ENCODE measurements at places on chromosomes 11 and 22.
A peak's percentile ranks its signal among the peaks of the same experiment; 100 is the strongest.

DNA sequence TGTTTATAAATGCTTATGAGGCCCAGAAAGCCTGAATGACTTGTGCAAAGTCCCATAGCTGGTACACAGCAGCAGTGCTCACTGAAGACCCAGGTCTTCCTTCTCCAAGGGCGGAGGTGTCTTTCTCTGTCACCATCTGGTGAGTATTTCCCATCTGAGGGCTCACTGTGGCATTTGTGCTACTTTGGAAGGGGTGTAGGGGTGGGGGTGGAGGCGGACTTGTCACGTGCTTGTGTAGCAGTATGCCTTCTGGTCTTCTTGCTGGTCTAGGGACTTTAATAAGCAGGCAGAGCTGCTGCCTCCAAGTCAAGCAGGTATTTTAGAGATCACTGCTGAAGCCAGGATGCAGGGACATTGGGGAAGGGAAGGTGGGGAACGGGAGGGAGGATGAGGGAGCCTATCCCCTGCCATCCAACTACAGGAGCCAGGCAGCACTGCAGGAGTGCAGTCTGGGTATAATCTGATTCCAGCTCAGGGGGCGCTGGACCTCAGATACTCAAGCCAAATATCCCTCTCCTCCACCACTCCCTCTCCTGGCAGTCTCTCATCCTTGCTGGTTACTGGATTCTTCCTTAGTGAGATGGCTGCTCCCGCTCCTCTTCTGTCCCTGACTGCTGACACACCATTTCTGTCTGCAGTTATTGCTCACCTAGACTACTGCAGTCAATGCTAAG, 3.4 kb downstream of the ABCC8 start:
- DNase-seq: peak; percentile 74

- no peak for DNase-seq
These were observed 9.1 kb downstream of the PIWIL4 start for GRCh38 chr11:94576306-94576705.

- no peak for DNase-seq
These were observed at the start of gene PYGM for GRCh38 chr11:64759722-64760719. PYGM (minus strand) TSS chr11:64759974; CDS start chr11:64759898, 76 bp downstream.

- DNase-seq: no peak
These were observed 8.5 kb upstream of the ACR start for GRCh38 chr22:50729391-50730012.

DNA sequence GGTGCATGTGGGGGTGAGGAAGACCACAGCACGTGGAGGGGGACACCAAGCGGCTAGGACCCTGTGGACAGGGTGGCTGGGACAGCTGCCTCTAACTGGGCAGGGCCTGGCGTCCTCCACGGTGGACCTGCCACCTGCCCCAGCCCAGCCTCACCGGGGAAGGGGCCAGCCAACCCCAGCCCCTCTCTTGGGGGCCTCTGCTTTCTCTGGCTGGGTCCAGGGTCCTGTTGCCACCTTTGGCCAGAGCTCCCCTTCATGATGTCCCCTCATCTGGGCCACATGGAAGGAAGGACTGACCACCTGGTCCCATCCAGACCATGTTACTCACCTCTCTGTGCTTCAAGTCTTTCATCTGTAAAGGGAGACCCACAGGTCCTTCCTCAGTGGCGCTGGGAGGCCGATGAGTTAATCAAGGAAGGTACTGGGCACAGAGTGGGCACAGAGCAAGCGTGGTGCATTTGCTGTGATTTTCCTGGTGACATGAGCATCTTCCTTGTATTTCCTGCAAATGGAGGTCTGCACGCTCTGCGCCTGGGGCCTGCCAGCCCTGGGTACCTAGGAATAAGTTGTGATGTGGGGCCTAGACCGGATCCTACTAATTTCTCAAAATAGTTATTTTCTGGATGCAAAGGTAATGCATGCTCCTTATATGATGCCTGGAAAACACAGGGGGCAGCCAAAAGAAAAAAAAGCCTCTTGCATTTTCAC, 538.4 kb downstream of the TBC1D22A start:
- DNase-seq: no peak

DNA sequence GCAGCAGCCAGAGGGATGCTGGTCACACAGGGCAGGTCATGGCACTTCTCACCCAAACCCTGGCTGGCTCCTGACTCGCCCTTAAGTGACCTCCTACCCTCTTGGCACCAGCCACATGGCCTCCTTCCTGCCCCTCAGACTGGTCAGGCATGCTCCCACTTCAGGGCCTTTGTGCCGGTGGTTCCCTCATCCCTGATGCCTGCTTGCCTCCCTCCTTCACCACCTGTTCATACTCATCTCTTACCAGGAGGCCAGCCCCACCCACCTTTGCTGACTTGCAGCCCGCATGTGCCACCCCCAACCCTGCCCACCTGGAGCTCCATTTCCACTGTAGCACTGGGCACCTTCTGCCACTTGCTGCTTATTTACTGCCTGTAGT, 20.1 kb downstream of the GNAZ start:
- no peak for DNase-seq

DNA sequence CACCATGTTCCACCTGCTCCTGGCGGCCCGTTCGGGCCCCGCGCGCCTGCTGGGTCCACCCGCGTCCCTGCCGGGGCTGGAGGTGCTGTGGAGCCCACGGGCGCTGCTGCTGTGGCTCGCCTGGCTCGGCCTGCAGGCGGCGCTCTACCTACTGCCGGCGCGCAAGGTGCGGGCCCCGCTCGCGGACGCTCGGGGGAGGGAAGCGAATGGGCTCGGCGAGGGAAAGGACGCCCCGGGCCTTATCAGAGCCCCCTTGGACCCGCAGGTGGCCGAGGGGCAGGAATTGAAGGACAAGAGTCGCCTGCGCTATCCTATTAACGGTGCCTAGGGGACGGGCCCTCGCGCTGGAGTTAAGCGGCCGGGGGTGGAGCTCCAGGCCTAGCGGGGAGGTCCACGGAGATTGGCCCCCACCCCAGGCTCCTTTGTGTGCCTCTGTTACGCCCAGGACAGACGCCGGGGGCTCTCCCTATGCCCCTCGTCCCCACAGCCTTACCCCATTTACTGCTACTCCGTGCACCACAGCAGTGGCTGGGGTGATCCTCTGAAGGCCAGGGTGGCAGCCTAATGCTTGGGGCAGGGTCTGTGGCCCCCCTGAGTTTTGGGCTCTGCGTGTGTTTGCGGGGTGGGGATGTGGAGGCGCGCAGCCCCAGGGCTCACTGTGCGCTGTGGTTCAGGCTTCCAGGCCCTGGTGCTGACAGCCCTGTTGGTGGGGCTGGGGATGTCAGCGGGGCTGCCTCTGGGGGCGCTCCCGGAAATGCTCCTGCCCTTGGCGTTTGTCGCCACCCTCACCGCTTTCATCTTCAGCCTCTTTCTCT, 1.1 kb downstream of the TM7SF2 start:
- peak; percentile 49 for DNase-seq

GRCh38 chr22:50342651-50343540, at the start of gene PPP6R2:
PPP6R2 (plus strand) TSS chr22:50343327; CDS start chr22:50393909, 50,582 bp downstream.
- peak; percentile 78 for DNase-seq

- no peak for DNase-seq
These were observed 17.4 kb downstream of the DRD2 start for GRCh38 chr11:113457784-113458183.

DNA sequence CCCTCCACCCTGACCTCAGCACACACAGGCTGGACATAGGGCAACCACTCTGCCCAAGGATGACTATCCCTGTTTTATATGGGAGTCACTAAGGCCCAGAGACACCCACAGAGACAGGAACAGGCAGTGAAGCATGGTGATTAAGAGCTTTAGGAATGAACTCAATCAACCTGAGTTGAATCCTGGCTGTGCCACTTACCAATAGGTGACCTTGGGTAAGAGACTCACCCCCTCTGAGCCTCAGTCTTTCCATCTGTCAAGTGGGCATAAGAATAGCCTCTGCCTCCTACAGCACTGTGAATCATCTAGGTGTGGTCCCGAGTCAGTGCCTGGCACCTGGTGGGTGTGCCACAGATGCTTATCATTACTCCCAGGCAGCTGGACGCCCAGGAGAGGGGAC, 6.8 kb downstream of the CRYBB1 start:
- DNase-seq: peak; percentile 70

Data from ELR (cell line).